ENCODE measurements at places on chromosomes 6 and 20.

GRCh38 chr6:108608453-108609275, 47.9 kb downstream of the FOXO3 start:
- no peak overlapping the region for H3K4me3 ChIP-seq
- no peak for DNase-seq
- no peaks in the 10 kb centered on the region for H3K27me3 ChIP-seq
- no peaks in the 10 kb centered on the region for H3K4me1 ChIP-seq

DNA sequence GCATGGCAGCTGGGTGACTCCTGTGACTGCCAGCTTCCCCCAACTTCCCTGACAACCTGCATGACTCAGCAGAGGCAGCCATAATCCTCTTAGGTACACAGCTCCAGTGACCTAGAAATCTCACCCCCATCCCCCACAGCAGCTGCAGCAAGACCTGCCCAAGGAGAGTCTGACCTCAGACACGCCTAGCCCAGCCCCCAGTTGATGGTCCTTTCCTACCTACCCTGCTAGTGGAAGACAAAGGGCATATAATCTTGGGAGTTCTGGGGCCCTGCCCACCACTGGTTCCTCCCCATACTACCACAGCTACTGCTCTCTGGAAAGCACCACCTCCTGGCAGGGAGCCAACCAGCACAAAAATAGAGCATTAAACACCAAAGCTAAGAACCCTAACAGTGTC, 90.2 kb downstream of the F13A1 start:
- no peak for DNase-seq
- no peaks in the 10 kb centered on the region for H3K36me3 ChIP-seq
- H3K4me3 ChIP-seq: no peak overlapping the region
- peaks cover 24% of the 10 kb centered on the region for H3K27me3 ChIP-seq

GRCh38 chr6:63868351-63868750, 232.7 kb downstream of the PHF3 start:
- H3K27me3 ChIP-seq: no peaks in the 10 kb centered on the region
- H3K36me3 ChIP-seq: no peaks in the 10 kb centered on the region
- no peaks in the 10 kb centered on the region for H3K4me1 ChIP-seq
- H3K4me3 ChIP-seq: no peak overlapping the region

DNA sequence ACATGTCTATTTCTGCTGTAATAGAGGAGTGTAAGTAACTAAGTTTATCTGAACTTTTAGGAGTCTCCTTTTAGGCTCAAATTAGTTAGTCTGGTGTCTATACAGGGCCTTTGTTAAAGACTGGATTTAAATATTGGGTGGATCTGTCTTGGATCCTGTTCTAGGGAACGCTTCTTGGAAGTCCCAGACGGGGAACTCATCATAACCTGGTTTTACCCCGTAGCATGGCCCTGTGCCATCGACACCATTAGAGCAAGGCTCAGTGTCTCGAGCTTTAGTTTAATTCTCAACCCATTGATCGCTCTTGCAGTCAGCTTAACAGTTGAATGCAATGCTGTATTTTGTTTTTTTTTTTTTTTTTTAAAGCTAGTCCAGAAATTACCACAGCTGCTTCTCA, 89.9 kb downstream of the CARMIL1 start:
- DNase-seq: no peak
- H3K4me1 ChIP-seq: peaks cover 56% of the 10 kb centered on the region
- H3K4me3 ChIP-seq: no peak overlapping the region
- peaks cover 4% of the 10 kb centered on the region for H3K36me3 ChIP-seq
- no peak overlapping the region for H3K27ac ChIP-seq

GRCh38 chr6:157047951-157048350, 270.8 kb downstream of the ARID1B start:
- H3K36me3 ChIP-seq: peaks cover 3% of the 10 kb centered on the region
- H3K27ac ChIP-seq: no peak overlapping the region
- no peak for DNase-seq
- no peaks in the 10 kb centered on the region for H3K27me3 ChIP-seq

DNA sequence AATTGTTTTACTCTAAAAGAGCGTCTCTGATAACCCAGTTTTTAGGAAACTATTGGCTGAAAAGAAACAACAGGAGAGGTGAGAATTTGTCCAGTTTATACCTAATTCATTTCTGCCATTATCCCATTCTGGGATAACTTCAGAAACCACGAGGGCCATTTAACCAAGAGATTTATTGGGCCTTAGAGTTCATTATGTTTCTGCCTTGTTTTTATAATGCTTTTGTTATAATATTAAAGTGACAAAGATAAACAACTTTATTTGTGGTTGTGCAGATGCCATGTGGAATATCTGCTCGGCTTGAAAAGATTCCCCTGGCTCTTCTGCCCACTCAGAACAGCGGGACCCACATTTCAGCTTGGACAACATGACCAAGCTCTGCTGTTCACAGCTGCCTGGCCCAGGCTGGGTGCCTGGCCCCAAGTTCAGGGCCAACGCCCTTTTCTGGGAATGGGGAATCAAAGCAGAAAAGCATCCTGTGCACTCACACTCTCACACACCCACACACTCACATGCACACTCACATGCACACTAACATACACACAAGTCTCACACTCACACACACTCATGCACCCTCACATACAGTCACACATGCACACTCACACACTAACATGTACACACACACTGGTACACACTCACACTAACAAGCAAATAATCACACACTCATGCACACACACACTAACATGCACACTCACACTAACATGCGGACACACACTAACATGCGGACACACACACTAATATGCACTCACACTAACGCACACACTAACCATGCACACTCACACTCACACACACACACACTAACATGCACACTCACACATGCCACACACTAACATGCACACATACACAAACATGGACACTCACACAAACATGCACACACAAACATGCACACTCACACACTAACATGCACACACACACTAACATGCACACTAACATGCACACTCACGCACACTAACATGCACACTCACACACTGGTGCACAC, 86.7 kb upstream of the NEDD9 start:
- no peak for DNase-seq
- no peaks in the 10 kb centered on the region for H3K27me3 ChIP-seq
- H3K27ac ChIP-seq: peak overlapping the region; percentile 44
- H3K4me1 ChIP-seq: peaks cover 64% of the 10 kb centered on the region
- peaks cover 68% of the 10 kb centered on the region for H3K36me3 ChIP-seq
- H3K4me3 ChIP-seq: no peak overlapping the region

GRCh38 chr6:32413427-32414047, 6.6 kb upstream of the BTNL2 start:
- peaks cover 59% of the 10 kb centered on the region for H3K27me3 ChIP-seq
- peaks cover 10% of the 10 kb centered on the region for H3K4me1 ChIP-seq
- no peaks in the 10 kb centered on the region for H3K36me3 ChIP-seq
- H3K27ac ChIP-seq: no peak overlapping the region
- peak; percentile 87 for DNase-seq

DNA sequence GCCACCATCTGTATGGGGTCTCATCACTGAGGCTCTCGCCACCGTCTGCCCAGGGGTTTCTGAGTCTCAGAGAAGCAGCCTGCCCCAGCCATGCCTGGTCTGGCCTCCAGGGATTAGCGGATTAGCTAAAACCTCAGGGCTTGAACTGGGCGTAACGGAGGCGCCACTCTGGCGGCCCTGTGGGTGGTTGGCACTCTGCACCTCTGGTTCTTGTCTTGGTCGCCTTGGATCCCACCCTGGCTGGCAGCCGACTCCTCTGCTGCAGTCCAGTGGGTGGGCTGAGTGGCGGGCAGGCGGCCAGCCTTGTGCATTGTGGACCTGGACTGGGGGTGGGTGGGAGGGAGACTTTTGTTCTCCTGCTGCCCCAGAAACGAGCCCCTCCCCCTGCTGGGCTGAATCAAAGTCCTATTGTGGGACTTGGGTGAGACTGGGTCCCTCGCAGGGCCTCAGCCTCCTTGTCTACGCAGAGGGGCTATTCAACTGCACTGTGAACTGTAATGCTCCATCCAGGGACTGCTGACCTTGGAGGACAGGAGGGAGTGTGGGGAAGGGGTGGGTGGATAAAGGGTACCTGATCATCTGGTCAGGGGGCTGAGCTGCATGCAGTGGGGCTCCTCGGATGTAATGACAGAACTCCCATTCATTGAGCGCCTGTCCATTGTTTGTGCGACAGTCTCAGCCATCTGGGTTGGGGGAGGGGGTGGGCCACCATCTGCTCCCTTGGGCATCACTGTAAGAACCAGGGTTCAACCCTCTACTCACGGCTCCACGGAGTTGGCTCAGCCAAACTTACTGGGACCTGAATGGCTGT, 23.9 kb downstream of the SUN5 start:
- H3K36me3 ChIP-seq: peaks cover 17% of the 10 kb centered on the region
- DNase-seq: no peak
- H3K27me3 ChIP-seq: no peaks in the 10 kb centered on the region
- no peak overlapping the region for H3K4me3 ChIP-seq
- no peak overlapping the region for H3K27ac ChIP-seq

- no peak overlapping the region for H3K4me3 ChIP-seq
- no peaks in the 10 kb centered on the region for H3K36me3 ChIP-seq
- no peak overlapping the region for H3K27ac ChIP-seq
- DNase-seq: no peak
- H3K27me3 ChIP-seq: no peaks in the 10 kb centered on the region
Measured at GRCh38 chr6:74964871-74965441, 240.9 kb downstream of the COL12A1 start.

DNA sequence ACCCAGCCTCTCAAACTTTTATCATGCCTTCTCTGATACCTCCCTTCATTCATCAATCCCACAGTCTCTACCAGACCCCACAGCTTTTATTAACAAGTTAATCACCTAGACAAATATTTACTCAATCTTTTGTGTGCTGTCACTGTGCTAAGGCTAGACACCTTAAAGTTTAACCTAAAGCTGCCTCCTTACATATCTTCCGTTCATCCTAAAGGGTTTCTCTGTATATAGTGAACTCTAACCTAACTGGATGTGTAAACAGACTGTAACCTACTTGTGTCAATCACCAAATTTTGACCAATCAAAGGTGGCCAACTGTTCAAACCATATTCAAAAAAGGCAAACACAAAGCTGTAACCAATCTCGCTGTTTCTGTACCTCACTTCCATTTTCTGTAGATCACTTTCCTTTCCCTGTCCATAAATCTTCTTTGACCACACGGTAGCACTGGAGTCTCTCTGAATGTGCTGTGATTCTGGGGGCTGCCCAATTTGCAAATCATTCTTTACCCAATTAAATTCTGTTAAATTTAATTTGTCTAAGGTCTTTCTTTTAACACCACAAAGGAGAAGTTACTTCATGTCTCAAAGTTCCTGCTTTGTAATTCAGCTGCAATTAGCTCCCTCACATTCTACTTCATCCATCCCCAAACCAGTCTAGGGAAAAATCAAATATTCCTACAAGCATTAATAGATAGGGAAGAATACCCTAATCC, 72.5 kb downstream of the ARHGAP18 start:
- peaks cover 16% of the 10 kb centered on the region for H3K36me3 ChIP-seq
- no peak overlapping the region for H3K4me3 ChIP-seq
- DNase-seq: no peak
- no peaks in the 10 kb centered on the region for H3K27me3 ChIP-seq

DNA sequence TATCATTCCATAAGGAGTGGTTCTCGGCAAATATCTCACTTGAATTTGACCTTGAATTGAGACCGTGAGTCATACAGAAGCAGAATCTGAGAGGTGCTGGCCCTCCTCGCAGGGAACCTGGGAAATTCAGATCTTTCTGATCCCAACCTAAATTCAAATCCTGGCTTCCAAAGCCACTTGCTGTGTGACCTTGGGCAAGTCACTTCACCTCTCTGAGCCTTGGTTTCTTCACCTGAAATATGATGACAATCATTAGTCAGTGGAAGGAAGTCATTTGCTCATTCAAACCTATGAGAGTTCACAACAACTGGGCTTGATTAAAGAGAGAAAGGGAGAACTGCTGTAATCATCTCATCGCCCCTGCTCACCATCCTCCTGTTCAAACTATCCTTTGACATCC, 7.2 kb downstream of the BPIFA3 start:
- H3K36me3 ChIP-seq: no peaks in the 10 kb centered on the region
- H3K27me3 ChIP-seq: peaks cover 16% of the 10 kb centered on the region
- DNase-seq: no peak
- no peak overlapping the region for H3K4me3 ChIP-seq
- H3K27ac ChIP-seq: no peak overlapping the region
- no peaks in the 10 kb centered on the region for H3K4me1 ChIP-seq

DNA sequence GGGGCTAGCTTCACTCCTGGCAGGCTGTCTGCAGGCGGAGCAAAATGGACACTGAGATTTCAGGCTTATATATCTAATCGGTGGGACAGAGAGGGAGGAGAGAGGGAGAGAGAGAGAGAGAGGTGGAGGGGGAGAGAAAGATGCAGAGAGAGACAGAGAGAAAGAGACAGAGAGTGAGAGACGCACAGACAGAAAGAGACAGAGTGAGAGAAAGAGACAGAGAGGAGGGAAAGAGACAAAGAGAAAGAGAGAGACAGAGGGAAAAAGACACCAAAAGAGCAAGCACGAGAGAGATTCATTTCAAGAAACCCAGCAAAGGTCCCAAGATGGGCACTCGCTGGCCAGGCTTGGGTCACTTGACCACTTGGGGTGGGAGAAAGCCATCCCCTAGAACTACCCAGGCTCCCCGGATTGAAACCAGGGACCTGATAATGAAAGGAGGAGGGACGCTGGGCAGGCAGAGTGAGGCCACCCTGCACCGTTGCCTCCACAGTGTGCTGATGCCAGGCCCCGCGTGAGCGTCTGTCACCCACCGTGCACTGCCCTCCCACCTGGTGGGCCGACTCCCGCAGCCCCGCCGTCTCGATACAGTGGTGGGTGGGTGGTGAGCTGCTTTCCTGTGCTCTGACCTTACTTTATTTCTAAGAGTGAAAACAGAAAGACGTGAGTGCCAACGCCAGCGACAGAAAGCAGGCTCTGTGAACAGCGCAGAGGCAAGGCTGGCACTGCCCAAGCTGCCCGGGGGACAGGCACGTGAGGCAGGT, 67.9 kb upstream of the SLCO4A1 start:
- peaks cover 36% of the 10 kb centered on the region for H3K27me3 ChIP-seq
- DNase-seq: no peak
- H3K4me1 ChIP-seq: peaks cover 3% of the 10 kb centered on the region
- H3K4me3 ChIP-seq: no peak overlapping the region
- H3K27ac ChIP-seq: no peak overlapping the region

DNA sequence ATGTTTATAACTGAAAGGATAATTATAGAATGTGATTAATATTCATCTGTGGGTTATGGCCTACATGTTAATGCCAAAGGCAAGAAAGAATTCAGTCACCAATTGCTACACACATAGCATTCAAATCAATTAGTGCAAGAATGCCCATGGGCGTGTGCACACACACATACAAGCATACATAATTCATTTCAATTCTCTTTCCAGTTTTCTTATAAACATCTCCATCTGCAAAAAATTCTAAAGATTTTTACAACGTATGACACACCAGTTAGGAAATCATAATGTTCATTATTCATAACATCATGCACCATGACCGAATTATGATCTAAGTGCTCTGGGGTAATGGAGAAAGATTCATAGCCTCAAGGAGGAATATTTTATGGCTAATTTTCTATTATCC, 111.0 kb upstream of the ADTRP start:
- H3K4me1 ChIP-seq: no peaks in the 10 kb centered on the region
- no peak overlapping the region for H3K4me3 ChIP-seq
- DNase-seq: no peak

Measured in activated CD4-positive, alpha-beta memory T cell treated with anti-CD3 and anti-CD28 coated beads, Interleukin-2, amount 10 ng/mL, durations not matched to agents 7 days and 5 days (primary cell).